ENCODE measurements at places on chromosomes 12 and 14.

DNA sequence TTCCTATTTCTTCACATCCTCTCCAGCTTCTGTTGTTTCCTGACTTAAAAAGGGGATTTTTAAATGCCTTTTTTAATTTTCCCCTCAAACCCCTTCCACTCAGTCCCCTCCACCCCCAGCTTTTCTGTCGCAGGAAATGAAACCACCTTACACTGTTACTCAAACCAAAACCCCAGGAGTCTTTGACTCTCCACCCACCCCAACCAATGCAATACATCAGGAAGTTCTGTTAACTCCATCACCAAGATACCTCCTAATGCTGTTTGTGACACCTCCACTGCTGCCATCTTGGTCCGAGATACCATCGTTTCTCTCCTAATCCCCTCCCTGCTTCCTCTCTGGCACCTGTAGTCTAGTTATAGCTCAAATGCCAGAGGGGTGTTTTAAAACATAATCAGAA, 25.4 kb upstream of the CPM start:
- DNase-seq, result no peak

DNA sequence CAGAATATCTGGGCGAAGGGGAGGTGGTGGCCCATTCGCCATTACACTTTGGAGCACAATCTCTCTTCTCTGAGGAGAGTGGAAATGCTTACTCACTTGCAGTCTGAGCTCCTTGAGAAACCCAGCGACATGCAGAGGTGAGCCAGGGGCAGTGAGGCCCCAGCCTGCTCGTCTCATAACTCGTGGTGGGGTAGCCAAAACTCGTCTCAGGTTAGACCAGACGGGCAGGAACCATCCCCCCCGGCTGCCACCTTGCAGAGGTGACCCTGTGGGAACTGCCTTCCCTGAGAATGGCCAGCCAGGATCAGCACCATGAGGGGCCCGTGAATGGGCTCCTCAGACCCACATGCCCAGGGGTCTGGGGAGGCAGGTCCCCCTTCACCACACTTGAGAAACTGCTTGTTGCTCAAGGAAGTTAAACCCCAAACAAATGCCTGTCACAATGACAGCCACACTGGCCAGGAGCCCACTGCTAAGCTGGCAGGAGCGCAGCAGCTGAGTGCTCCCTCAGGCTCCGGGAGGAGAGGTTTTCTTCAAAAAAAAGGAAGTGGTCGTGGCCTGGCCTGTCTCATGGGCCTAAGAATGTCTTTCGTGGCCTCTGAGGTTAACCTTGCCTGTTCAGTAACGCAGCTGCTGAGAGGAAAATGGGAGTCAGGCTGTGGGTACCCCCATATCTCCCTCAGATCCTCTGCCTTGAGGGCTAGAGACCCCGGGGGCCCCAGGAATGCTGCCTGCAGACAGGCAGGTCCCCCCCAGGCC, 9.2 kb upstream of the ALDH2 start:
- no peak for DNase-seq

DNA sequence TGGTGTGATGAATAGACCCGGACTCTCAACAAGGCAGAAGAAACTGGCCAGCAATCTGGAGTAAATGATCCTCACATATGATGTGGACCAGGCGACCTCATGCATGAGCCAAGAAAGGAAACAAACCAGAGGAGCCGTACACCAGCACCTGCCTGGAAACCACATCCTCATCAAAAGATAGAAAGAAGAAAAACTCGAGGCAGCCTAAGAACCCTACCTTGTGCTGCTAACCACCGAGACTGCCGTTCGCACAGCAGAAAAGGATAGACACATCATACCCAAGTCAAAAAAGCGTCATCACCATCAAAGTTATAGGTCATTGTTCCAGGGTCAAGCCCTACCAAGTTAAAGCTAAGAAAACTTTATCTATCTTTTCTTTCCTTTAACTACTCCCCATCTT, 66.7 kb downstream of the RESF1 start:
- peak; percentile 16 for DNase-seq

GRCh38 chr12:48988030-48988649, 10.0 kb downstream of the WNT1 start:
- peak; percentile 59 for DNase-seq

DNA sequence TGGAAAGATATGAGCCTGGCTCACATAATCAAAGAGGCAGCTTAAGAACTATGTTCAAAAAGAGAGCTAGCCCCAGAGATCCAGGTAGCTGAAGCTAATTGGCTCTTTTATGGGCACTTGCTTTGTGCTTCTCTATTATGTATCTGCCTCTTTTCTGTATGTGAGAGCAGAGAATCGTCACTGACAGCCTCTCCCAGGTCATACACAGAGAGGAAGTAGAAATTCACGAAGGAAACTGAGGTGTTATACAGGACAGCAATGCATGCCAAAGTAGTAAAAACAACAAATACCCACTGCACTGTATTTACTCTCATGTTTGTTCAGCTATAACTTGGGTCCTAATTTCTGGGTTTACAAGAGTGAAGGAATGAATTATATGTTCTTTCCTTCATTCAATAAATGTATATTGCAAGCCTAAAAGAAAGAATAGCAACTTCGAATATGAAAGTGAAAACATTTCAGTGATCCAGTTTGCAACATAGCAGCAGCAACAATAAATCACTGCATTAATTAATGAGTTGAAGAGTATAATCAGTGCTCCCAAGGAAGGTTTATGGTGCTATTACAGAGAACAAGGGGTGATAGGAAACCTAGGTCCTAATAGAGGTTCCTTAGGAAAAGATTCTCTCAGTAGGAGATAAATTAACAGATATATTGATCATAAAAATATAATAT, 47.1 kb upstream of the ATXN7L3B start:
- DNase-seq, result no peak

GRCh38 chr12:75260316-75260715, 50.7 kb upstream of the KCNC2 start:
- no peak for DNase-seq

GRCh38 chr12:70927356-70927755, 6.8 kb upstream of the PTPRR start:
- DNase-seq, result no peak

- DNase-seq, result no peak
Measured at GRCh38 chr12:120239776-120240494, 25.6 kb downstream of the PXN start.

GRCh38 chr14:54776361-54777001, 126.1 kb downstream of the GCH1 start:
- peak; percentile 30 for DNase-seq

DNA sequence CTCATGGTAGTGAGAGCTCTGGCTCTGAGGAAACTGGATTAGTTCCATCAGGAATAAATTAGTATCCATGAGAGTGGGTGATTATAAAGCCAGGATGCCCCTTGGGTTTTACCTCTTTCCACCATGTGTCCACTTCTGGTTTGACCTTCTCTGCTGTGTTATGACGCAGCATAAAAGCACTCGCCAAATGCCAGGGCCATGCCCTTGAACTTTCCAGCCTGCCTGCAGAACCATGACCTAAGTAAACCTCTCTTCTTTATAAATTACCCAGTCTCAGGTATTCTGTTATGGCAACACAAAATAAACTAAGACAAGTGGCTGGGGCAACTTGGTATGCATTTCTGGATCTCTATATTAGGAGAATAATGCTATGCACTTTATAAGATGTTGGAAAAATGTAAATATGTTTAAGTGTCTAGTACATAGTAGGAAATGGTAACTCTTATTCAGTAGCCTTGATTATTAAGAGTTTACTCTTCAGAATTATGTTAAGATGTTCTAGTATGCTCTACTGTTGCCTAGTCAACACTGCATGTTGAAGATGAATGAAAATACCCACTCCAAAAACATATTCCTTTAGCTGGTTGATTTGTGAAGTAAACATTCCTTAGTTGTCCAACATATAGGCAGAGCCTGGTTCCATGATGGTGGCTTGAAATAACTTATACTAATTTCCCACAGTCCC, 455.6 kb upstream of the TMPO start:
- DNase-seq, result no peak

- DNase-seq, result no peak
Measured at GRCh38 chr14:63941023-63941422, 88.2 kb downstream of the SYNE2 start.

GRCh38 chr12:54984658-54985376, at the start of gene TESPA1:
Gene TESPA1 (minus strand): TSS chr12:54984762. CDS start chr12:54974562, 10,200 bp downstream.
- DNase-seq, result peak; percentile 74

DNA sequence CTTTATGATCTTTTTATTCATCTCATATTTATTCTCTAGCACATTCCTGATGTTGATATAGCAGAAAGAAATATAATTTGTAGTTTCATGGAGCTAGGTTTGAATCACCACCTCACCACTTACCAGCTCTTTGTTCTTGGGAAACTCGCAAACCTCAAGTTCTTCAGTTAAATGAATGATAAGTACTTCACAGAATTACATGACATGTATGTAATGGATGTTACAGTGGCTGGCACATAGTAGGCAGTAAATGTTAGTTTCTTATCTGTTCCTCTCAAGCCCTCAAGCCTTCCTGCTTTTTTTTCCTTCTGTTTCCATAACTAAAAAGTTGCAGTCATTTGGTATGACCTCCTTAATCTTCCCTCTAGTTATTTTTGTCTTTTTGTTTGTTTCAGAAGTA, 54.9 kb downstream of the SPATS2 start:
- no peak for DNase-seq

GRCh38 chr12:32603858-32604257, 75.2 kb upstream of the DNM1L start:
- DNase-seq, result no peak

GRCh38 chr12:50085615-50086072, 502 bp downstream of the SMARCD1 start:
- DNase-seq, result no peak

DNA sequence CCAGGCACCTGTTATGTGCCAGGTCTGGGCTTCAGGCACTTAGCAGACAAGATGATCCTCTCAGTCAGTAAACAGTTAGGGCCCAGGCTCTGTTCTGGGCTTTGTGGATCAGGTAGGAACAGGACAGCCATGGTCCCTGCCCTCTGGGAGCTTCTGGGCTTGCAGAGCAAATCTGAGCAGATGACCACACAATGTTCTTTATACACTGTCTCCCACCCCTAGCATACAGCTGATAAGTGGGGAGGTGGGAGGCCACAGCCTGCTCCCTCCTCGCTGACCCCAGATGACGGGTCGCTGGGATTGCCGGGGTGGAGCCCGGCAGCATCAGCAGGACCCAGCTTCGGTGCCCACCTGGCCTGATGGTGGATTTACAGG, 53.1 kb upstream of the RIN3 start:
- no peak for DNase-seq

DNA sequence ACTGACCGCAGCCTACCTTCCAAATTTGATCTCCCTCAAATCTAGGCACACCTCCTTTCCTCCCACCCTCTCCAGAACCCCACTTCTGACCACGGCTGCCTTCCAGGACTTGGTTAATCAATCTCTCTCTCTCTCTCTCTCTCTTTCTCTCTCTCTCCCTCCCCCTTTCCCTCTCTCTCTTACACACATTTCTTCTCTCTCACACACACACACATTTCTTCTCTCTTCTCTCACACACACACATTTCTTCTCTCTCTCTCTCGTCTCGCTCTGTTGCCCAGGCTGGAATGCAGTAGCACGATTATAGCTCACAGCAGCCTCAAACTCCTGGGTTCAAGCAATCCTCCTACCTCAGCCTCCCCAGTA, 521 bp upstream of the GMFB start:
- no peak for DNase-seq

- no peak for DNase-seq
Measured at GRCh38 chr14:71121001-71121400, 213.7 kb downstream of the PCNX1 start.

GRCh38 chr14:43175896-43176295, 1331.2 kb downstream of the FSCB start:
- DNase-seq, result no peak

DNA sequence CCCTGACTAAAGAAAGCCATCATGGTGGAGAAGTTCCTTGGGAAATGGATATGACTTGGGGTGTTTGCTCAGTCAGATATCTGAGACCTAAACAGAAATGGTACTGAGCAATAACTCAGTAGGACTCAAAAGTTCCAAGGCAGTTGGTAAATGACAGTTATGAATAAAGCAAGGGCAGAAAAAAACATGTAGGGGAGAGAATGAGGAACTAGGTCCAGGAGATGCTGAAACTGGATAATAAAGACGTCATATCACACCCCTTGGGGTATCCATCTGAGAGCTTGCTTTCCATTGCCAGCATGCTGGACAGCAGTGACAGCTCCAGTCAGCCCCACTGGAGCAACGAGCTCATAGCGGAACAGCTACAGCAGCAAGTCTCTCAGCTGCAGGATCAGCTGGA, 37.5 kb downstream of the RPGRIP1 start:
- DNase-seq, result no peak

- no peak for DNase-seq
Measured at GRCh38 chr12:110849221-110849620, 2.4 kb downstream of the CCDC63 start.

DNA sequence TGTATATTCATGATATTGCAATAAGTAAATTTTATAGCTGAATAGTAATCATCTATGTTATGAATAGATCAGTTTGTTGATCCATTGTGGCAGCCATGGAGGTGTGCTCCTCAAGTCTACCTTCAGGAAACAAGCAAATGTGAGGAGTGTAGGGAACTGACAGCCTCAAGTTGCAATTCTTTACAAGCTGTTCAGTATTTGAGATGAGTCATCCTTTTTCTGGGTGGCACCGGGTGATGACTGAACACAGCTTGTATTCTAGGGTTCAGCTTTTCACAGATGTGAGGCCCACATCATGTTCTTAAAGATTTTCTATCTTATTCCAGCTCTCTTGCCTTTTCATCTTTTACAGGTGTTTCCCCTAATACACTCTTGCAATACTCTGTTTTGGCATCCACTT, 452.4 kb downstream of the KCNH5 start:
- DNase-seq, result no peak

DNA sequence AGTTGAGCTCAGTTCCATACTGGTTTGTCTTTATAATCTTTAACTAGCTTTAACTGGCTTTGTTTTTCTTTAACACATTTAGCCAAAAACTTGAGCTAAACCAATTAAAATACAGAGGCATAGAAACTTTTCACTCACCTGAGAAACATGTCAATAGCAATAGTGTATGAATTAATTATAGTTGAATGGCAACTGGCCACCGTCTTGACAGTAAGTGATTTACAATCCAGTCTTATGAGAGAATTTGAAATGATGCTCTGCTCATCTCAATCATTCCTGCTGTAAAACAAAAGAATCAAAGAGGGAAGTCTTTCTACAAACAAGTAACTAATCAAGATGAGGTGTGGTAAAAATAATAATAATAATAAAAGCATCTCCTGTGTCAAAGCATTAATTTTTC, 86.6 kb upstream of the AMIGO2 start:
- DNase-seq, result no peak

- no peak for DNase-seq
Measured at GRCh38 chr12:22396735-22397134, 62.2 kb upstream of the ST8SIA1 start.

All from activated gamma-delta T cell treated with anti-CD3 and anti-CD28 coated beads, Interleukin-2, amount 50 U/mL, for 16 hours (primary cell).